ENCODE measurements at places on chromosomes 12 and 14.

DNA sequence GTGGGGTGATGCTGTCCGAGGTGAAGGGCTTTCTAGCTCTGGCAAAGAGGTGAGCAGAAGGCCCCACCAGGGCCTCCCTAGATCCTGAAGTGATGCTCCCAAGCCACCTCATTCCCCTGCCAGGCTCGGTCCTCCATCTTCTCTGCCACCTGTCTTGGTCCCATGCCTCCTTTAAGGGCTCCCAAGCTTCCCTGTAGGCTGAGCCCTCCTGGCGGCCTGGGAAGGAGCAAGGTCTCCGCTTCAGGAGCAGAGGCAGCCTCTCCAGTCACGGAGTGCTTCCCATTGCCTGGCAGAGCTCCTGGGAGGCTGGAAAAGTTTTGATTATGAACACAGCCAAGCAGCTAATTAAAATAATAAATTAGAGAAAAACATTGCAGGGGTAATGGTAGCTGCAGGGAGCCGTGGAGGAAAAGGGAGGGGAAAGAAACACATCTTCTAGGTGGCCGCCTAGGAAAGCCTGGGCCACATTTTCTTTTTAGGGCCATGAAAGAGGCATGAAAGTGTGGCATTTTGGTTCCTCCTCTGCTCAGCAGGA lies 160.0 kb upstream of the PRMT8 start:
- no peak for DNase-seq

- no peak for DNase-seq
Measured at GRCh38 chr14:100857923-100858837, 32.3 kb downstream of the MEG3 start.

DNA sequence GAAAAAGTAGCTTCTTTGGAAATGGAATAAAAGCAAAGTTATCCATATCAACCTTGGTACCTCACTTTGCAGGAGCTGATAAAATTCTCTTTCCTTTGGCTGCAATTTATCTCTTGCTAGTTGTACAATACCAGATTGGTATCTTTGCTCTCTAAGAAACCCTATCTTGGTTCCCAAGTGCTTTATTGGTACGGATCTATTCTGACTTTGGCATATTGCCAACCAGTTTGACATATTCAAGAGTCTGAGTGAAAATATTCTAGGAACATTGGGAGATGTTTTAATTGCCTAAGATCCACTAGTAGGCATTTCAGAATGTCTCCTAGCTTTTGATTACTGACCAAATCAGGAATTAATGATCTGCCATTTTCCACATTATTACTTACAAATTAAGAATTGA lies 167.2 kb upstream of the ATP2B1 start:
- no peak for DNase-seq

DNA sequence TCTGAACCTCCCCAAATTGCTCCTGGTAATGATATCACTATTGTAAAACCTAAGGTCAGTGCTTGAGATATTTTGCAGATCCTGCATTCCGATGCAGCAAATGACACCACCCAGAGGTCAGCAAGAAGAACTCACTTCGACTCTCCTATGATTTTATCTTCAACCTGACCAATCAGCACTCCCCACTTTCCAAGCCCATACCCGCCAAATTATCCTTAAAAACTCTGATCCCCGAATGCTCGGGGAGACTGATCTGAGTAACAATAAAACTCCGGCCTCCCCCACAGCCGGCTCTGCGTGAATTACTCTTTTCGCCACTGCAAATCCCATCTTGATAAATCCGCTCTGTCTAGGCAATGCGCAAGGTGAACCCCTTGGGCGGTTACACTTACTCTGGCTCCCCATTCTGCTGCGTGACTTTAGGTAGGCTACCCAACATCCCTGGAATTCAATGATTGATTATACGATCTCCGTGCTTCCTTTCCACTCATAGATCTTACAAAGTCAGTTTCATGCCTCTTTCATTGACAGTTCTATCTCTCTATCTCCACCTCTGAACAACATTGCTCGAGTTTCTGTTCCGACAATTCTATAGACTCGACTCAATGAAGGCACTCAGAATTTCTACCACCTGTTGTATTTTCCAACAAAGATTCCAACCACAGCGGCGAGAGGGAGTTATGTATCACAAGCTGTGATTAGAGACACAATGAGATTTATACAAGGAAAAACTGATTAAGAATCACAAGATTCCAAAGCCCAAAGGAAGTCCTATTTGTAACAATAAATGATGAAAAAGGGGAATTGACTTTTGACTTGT lies 939 bp downstream of the NPC2 start:
- DNase-seq: peak; percentile 38

DNA sequence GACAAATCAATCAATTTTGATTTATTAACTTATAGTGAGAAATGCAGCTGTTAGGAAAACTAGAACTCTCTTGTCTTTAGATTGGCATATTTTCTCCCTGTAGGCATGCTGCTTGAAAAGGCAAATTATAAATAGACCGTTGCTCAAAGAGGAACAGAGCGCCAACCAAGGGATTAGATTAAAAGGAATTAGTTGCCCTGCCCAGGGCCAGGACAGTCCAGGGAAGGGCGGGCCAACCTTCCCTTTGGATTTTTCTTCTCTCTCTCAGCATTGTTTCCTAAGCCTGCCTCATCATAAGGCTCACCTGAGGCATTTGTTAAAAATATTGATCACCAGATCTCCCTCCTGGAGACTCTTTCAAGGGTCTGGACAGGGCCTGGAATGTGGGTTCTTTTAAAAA lies 8.6 kb downstream of the CIPC start:
- no peak for DNase-seq

DNA sequence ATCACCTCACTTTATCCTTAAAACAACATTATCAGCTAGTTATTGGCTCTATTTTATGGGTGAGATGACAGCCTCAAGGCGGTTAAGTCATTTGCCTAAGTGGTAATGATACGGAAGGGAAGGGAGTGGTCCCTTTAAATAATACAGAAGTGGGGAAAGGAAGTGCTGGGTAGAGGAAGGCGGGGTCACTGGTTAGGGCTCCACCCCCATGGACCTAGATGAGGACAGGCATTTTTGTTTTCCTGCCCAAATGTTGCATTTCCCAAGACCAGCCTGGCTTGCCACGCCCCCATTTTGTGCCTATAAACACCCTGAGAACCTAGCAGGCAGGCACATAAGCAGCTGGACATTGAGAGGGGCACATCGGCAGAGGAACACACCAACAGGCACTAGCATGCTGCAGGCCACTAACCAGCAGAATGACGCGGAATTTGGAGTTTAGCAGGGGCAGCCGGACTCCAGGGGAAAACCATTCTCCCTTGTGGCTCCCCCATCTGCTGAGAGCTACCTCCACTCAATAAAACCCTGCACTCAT lies 100.9 kb downstream of the EPS8 start:
- DNase-seq: no peak

GRCh38 chr12:92062539-92063493 lies 82.8 kb downstream of the BTG1 start:
- no peak for DNase-seq

- peak; percentile 79 for DNase-seq
Measured at GRCh38 chr14:68795597-68796417, 2.9 kb upstream of the ZFP36L1 start.

DNA sequence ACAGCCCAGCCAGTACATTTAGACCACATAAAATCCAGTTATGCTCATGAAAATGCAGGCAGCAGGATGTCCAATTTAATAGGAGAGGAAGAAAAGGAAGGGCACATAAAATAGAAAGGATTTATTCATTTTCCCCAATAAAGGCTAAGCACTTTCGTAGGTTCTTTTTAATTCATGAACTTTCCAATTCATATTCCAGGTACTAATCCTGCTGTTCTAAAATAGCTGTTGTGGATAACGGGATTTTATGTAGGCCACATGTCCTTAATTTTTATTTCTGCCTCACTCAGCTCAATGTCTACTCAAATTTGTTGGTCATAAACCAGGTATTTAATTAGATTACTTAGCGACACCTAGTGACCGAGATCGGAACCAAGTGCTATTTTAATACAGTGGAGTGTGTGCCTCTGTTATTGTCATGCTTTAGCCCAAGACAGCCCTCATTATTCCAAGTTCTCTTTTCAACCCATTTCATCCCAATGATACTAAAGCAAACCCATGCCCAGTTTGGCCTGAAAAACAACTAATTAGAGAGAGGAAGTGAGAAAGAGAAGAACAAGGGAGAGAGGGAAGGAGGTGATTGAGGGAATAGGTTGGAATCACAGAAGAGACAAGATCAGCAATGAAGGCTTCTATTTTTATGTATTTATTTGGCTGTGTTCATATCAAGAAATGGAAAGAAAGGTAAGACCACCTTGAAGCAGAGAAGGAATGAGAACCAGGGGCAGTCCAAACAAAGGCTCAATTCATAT lies 45.9 kb upstream of the IFNG-AS1 start:
- peak; percentile 50 for DNase-seq

DNA sequence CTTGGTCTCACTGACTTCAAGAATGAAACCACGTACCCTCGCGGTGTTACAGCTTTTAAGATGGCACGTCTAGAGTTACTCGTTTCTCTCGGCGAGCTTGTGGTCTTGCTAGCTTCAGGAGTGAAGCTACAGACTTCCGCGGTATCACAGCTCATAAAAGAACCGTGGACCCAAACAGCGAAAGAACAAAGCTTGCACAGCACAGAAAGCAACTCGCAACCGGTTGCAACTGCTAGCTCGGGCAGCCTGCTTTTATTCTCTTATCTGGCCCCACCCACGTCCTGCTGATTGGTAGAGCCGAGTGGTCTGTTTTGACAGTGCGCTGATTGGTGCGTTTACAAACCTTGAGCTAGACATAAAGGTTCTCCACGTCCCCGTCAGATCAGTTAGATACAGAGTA lies 4.2 kb upstream of the CLEC4C start:
- DNase-seq: no peak

GRCh38 chr14:93935213-93935612 lies 8.1 kb downstream of the FAM181A start:
- DNase-seq: no peak

DNA sequence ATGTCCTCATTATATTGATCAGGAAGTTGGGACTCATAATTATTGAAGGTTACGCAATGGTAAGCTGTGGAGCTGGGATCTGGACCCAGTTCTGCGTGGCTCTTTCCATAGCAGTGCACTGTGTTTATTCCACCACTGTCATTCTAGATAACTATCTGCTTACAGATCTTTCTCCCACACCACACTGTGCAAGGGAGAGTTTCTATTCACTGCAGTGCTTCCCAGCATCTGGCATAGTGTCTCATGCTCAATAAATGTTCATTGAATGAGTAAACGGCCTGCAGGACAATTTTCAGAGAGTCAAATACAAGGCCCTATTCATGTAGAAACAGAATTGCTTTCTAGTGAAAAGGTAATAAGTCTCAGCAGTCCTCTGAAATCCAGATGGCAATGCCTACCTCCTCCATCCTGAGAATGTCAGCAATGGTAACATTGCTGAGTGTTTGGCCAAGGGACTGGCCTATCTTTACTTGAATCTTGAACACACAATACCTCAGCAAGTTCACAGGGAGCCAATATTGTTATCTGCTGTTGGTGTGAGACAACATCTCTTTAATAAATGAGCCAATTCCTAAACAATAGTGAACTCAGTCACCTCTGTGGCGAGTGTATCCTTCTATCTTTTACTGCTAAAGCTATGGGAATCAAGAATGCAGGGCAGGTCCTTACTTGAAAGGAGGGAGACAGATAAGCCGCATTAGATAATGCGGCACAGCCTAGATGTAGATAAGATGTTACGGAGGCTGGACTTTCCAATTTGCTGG lies 332.4 kb upstream of the PRICKLE1 start:
- no peak for DNase-seq

- no peak for DNase-seq
Measured at GRCh38 chr14:54909817-54910558, 7.4 kb upstream of the GCH1 start.

DNA sequence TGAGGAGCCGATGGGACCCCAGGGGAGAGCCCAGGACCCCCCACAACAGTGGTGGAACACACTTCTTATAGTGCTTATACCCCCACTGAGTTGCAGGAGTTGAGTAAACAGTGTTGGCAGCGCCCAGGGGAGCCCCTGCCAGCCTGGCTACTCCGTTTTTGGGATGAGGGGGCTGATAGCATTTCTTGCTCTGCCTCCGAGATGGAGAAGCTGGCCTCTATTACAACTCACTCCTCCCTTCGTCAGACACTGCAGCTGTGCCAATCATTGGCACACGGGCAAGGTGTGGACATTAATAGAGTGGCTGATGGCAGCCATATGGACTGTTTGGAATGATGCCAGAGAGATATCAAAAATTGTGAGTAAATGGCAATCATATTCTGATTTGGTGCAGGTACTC lies 94.9 kb upstream of the TMPO start:
- no peak for DNase-seq

GRCh38 chr12:67280088-67280487 lies 10.9 kb downstream of the CAND1 start:
- DNase-seq: no peak

DNA sequence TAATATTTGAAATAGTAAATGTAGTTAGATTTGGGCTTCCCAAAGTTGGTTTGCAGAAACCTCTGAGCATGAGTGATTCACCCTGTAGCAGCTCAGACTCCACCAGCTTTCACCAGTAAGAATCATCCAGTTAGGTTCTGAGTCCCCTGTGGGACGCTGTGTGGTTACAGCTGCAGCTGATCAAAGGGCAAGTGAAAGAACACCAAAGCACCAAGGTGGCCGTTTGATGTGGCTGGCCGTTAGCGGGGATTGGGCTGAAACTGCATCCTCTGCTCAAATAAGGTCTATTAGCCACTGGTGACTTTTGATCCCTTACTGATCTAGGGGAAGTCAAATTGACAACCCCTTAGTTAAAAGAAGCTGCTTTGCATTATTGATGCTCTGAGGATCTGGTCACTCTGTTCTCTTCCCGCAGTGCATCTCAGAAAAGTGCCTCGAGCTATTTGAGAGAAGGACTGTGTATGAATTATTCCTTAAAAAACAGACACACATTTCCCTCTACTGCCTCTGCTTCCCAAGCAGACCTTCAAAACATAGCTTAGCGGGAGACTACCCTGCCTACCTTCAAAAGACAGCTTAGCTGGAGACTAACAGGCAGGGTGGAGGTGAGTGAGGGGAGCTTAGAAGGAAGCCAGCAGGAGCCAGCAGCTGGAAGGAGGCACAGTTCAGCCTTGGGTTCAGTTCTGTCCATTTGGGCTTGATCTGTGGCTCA lies 3.7 kb downstream of the ABHD12B start:
- DNase-seq: peak; percentile 42

DNA sequence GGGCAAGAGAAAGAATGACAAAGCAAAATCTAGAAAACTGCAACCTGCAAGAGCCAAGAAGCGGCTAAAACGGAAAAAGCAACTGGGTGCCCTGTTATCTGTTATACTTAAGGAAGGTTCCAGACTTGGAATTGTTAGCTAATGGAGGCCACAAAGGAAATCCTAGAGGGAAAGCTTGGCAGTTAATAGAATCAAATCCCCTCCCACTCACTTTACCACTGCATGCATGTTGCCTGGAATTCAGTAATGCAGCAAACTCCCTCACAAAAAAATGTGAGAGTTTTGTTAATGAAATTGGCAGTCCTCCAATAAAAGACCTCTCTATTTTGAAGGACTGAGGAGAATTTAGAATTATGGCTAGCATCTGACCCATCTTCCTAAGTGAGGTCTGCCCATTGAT lies 164.2 kb upstream of the SOX5 start:
- no peak for DNase-seq

DNA sequence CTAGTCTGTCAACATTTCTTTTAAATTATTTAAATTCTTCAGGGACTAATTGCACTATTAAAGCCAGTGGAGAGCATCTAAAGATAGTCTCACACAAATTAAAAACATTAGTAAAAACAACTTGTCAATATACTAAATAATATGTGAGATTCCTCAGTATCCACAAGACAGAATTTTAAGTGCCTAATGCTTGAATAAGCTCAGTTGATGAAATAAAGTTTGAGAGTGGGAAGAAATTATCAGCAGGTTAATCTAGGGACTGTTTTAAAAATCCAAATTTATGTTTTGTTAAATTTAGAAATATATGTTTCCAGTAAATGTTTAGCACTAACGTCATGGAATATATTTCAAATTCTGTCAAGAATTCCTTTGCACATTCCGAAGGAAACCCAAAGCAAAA lies 105.2 kb downstream of the SLC41A2 start:
- DNase-seq: no peak
